ENCODE measurements at places on chromosomes 3 and 15.

DNA sequence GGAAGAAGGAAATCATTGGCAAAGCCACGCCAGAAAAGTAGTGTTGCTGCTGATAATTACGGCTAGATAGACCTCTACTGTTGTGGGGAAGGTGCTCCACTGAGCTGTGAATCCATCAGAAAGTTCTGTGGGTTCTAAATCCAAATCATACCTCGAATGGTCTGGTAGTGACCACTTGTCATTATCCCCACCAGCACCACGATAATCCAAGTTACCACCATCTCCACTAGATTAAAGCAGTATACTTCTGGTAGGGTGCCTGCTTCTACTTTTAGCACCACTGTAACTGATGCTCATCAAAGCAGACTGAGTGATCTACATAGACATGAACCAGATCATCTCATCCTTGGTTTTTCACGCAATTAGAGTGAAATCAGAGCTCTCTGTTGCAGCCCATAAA is 185.5 kb downstream of the FMN1 start:
- DNase-seq, result no peak

- DNase-seq, result no peak
Measured at GRCh38 chr3:153835540-153835939, 285.6 kb upstream of the ARHGEF26 start.

- DNase-seq, result peak; percentile 94
Measured at GRCh38 chr3:125990253-125990970, 21.4 kb downstream of the ROPN1B start.

GRCh38 chr15:92161039-92161670 is 232.5 kb upstream of the ST8SIA2 start:
- DNase-seq, result no peak

DNA sequence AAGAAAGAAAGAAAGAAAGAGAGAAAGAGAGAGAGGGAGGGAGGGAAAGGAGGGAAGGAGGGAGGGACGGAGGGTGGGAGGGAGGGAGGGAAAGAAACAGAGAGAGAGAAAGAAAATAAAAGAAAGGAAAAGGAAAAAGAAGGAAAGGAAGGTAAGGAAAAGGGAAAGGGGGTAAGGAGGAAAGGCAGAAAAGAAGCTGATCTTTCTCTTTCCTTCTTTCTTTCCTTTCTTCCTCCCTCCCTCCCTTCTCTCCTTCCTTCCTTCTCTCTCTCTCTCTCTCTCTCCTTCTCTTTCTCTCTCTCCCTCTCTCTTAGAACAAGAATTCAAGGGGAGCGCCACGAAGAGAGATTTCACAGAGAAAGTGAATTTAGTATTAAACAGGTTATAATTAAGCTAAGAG is 25.8 kb upstream of the TMCC1 start:
- no peak for DNase-seq

GRCh38 chr3:32323604-32324003 is 68.0 kb upstream of the CMTM7 start:
- no peak for DNase-seq

GRCh38 chr3:32450426-32450825 is 52.2 kb downstream of the CMTM6 start:
- no peak for DNase-seq

GRCh38 chr3:142270407-142270806 is 45.0 kb upstream of the GK5 start:
- no peak for DNase-seq

- DNase-seq, result no peak
Measured at GRCh38 chr3:112119962-112120836, 12.8 kb downstream of the GCSAM start.

DNA sequence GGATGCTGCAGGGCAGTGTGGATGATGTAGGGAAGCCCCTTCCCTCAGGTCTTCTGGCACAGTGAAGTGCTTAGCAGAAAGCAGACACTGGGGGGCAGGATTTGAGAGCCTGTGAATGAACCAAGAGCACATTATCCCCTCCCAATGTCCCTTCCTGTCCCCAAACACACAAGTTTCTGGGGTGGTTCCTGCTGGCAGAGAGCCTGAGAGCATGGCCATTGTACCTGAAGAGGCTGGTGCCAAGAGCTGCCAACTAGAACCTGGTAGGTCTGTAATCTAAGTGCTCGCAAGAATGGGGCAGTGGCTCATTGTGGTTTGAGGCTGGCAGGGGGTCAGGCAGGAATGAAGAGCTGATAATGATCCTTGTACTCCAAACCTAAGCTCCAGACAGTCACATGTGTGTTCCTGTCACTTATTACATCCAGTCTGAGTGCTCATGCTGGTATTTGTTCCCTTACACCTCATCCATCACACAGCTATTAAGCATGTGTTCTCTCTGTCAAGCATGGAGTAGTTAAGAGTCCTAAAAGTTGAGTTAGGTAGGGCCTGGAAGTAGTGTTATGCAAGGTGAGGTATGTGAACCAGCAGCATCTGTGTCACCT is 6.7 kb upstream of the CCR1 start:
- DNase-seq, result no peak

DNA sequence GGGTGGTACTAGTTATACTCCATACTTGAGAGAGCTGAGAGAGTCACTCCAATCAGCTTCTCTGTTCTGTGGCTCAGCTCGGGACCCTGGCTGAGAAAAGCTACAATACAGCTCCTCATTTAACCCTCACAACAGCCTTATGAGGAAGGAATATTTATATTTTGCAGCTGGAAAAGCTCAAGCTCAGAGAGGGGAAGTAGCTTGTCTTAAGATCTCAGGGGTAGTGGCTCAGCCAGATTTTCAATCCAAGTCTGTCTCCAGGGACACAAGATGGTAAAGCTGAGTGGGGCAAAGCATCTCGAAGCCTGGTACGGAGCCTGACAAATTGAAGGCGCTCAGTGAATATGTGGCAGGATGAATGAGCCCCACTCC is 14.8 kb downstream of the SCAMP2 start:
- no peak for DNase-seq

GRCh38 chr3:124512881-124513609 is 217.2 kb upstream of the UMPS start:
- peak; percentile 62 for DNase-seq

- DNase-seq, result peak; percentile 73
Measured at GRCh38 chr15:70266412-70267121, 168.8 kb upstream of the TLE3 start.

GRCh38 chr3:15271785-15272381 is 60.5 kb downstream of the SH3BP5 start:
- DNase-seq, result peak; percentile 76

GRCh38 chr15:85443593-85444087 is 63.2 kb downstream of the AKAP13 start:
- no peak for DNase-seq

DNA sequence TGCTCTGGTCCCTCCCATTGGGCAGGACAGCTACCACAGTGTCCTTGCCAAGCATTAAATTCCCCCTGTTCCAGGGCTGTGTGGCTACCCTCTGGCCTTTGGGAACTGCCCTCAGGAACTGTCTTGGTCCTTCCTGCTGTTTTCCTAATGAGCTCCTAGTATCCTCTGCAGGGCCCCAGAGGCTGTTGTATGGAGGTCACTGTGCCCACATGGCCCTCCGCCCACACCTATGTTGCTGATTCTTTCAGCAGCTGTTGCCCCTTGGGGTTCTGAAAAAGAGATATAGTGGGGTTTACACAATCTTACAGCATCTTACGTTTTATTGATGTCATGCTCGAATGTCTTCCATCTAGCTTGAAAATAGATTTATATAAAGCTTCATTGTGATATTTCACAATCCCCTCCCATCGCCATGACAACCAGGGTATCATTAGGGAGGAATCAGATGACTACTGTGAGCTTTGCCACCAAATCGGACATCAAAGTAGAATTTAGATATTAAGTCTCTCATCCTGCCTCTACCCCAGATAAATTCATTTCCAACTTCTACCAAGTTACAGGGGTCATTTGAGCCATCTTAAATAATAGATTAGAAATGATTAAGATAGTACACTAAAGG is 97.1 kb upstream of the NR2E3 start:
- no peak for DNase-seq

GRCh38 chr3:138785951-138786350 is 48.8 kb downstream of the PIK3CB start:
- DNase-seq, result no peak

GRCh38 chr15:85750319-85751290 is 44.1 kb downstream of the KLHL25 start:
- peak; percentile 30 for DNase-seq

GRCh38 chr15:92662762-92663161 is 7.2 kb upstream of the FAM174B start:
- DNase-seq, result no peak

DNA sequence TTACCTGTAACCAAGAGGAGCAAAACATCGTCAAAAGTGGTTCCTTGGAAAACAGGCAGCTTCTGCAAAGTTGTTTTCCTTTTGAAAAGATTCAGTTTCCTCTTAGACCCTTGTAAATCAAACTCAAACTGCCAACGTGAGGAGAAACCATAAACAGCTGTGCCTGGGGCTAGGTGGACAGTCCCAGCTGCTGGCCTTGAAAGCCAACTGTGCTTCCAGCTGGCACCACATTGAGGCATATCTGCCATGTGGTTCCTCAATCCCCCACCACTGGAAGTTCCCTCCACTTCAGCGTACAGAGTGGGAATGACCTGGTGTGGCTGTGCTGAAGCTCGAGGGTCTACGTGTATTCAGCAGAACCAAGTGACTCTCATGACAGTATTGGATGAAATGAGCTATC is 40.9 kb downstream of the HRH1 start:
- no peak for DNase-seq

- peak; percentile 87 for DNase-seq
Measured at GRCh38 chr3:58568572-58569286, 8.5 kb downstream of the FAM107A start.

DNA sequence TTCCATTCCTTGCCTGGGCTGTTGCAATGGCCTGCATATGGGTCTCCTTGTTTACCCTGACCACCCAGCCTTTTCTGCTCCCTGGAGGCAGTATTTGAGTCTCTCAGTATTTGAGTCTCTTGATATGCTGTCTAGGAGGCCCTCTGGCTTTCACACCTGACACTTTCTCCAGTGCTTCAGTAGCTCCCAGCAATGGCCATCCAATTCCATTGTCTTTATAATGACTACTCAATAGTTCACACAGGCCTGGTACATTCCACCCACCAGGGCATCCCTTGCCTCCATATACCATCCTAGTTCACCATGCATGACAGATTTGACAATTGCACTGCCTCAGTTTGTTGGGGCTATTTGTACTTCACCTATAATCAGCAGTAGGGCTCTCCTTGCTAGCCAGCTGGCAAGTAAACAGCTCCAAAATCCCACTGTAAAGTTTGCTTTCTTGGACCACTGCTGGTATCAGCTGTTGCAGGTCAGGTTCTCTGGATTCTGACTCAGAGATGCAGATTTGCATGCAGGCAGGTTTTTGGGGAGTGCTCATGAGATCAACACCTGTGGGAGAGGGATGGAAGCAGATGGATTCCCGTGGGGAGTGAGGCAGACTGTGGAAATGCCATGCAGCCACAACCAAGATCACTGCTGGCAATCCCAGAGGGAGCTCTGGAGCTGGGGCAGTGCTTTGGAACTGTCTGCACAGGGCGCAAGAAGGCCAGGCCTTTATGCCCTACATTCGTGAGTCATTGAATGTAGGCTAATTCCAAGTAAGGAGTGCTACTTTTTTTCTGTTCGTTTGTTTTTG is 19.1 kb upstream of the XIRP1 start:
- no peak for DNase-seq

DNA sequence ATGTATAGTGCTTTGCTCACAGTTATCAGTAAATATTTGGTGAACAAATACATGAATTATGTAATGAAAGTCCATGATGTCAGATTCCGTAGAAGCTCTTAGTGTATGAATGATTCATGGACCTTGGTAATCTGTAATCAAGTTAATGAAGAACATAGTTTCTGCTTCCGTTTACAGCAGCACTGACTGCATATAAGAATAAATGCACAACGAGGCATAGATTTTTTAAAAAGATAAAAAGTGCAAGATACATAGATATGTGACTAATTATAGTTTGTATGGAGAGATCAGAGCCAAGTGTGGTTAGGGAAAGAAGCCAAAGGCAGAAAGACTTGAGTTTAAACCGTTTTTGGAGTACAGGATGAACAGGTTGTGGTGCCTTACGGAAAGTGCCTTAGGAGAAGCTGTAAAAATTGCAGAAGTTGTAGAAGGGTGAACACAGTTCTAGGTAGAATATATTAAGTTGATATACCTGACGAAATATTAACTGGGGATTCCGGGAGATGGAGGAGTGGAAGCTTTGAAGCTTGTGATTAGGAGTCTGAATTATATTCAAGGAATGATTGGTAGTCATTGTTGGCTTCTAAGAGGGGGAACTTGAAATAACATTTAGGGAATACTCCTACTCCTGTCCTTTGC is 293.1 kb downstream of the NLGN1 start:
- DNase-seq, result no peak

- no peak for DNase-seq
Measured at GRCh38 chr3:143433787-143434378, 314.3 kb downstream of the CHST2 start.

DNA sequence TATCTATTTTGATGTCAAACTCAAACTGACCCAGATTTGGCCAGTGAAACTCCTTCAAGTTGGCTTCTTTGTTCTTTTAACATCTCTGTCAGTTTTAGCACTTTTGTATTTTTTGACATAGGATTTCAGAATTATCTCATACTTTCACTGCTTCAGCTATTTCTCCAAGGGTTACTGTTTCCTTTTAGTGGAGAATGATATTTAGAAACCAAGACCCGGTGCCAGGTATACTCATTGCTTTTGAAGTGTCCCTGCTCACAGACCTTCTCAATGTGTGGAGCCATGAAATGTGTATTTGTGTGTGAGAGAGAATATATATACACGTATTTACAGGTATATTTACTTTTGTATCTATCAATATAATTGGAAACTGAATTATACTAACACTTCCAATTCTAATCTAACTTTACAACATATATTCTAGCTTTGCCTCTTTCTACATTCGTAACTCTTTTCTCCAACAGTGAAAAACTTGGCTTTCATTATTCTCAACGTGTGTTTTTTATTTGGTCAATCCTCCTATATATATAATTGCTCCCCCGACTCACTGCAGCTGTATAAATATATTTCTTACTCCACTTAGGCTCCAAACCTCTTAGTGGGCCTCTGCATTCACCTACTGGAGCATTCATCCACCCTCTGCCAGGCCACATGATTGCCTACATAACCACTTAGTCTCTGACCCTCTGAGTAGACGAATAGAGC is 54.0 kb downstream of the OTOL1 start:
- DNase-seq, result no peak

GRCh38 chr3:123749711-123750110 is 134.4 kb downstream of the MYLK start:
- DNase-seq, result no peak

DNA sequence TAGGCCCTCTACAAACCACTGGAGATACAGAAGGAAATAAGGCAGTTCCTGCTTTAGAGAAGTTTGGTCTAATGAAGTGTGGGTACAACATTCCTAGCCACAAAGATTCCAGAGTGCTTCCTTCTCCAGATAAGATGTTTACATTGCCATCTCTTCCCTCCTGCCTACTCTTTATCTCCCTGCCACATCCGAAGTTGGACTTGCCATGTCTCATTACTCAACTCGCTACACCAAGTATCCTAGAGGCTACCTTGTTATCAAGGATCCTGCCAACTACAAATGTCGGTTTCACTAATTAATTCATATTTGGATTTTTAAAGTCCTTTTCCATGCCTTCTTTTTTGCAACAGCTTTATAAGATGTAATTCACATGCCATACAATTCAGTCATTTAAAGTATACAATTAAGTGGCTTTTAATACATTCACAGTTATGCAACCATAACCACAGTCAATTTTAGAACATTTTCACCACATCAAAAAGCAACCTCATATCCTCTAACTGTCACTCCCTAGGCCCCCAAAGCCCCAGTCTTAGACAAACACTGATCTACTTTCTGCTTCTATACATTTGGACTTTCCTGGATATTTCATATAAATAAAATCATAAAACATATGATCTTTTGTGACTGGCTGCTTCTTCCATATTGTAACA is 53.7 kb upstream of the CSTA start:
- no peak for DNase-seq

All from adrenal gland (tissue), 19 donors.